ENCODE measurements at places on chromosomes 11 and 22.
A peak's percentile ranks its signal among the peaks of the same experiment; 100 is the strongest.

- DNase-seq: no peak
Measured at GRCh38 chr11:123439616-123440015, 9.5 kb downstream of the GRAMD1B start.

- DNase-seq: no peak
Measured at GRCh38 chr11:103903621-103904323, 132.7 kb upstream of the DDI1 start.

GRCh38 chr11:115924744-115925567 lies 420.7 kb upstream of the CADM1 start:
- DNase-seq: peak; percentile 21

DNA sequence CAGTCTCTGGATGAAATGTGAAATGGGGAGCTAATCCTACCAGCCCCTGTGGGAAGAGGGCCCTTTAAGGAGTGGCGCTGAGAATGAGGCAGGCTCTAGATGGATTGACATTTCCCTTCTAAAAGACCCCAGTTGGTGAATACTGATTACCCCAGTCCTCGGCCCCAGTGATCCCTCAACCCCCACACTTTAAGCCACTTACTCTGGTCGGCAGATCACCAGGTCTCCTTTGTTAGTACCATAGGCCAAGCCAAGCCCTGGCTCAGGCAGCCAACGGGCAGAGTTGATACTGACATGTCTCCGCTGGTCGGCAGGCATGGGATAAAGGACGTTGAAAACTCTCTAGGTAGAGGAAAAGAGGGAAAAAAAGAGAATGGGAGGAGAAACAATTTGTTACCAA lies 26.1 kb upstream of the CHRM4 start:
- no peak for DNase-seq

DNA sequence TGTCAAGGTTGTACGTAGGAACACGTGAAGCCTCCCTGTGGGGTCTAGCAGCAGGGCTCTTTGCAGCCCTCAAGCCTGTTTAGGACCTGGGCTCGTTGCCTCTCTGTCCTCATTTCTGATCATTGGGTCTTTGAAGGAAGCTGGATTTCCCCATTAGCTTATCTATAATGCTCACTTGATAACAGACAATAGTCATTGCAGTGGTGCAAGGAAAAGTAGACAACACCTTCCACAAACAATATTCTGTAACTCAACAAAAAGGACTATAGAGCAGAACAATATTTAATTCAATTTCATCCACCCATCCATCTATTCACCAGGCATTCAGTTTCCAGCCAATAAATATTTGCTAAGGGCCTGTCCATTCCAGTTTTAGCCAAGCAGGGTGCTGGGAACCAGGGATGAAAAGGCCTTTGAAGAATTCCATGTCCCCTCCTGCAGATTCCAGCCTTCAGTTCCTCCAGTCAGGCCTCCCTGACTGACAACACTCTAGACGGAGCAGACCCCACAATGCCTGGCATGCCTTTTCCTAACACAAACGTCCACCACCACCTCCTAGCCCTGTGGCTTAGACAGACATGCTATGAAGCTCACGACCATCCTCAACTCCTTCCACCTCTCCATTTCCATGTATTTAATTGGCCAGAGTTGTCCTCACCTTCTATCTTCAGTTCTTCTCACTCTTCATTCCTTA lies 12.7 kb upstream of the POLD3 start:
- no peak for DNase-seq

DNA sequence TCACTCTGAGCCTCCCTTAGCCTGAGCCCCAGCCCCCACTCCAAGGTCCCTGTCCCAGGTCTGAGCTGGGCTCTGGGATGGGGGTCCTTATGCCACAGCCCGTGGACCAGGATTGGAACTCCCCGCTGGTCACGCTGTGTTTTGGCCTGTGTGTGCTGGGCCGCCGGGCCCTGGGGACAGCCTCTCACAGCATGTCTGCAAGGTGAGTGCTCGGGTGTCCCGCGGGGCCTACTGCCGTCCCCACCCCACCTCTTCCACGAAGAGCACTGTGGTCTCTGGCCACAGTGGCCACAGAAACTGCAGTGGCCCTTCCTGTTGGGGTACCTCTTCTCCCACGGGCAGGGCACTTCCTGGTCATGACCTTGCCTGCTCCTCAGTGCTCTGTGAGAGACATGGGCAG lies 3.5 kb upstream of the SIPA1 start:
- no peak for DNase-seq

GRCh38 chr11:17392872-17393271 lies 4.4 kb upstream of the KCNJ11 start:
- no peak for DNase-seq

DNA sequence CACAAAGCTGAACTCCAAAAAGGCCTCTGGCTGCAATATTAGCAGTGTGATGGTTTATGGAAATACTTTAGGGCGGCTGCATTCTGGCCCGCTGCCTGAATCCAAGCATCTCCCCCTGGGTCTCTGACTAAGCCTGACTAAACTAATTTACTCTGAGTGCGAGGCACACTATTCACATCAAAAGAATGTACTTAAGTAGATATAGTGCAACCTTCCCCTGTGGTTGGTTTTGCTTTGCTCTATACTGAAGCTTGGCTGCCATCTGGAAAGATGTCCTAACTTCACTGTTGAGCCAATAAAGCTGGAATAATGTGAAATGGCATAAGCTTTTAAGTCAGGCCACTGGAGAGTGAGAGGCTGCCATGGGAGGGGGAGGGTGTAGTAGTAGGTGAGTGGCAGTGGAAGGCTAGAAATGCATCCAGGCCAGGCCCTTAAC lies 321.6 kb downstream of the AASDHPPT start:
- DNase-seq: no peak

DNA sequence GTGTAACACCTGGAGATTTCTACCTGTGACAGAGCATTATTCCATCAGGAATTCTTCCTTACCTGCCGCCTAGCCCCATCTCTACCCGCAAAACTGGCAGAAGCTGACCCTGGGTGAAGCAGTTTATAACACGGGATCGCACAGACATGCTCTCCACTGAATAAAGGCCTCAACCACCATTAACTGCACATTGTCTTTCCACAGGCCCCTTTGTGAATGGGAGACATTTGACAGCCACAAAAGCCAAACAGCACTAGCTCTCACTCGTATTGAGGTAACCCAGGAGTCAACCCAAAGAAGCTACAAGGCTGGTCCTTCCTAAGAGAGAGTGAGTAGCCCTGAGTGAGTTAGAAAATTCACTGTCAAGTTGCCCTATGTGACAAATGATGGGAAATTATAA lies 135.6 kb downstream of the RCN1 start:
- DNase-seq: no peak

DNA sequence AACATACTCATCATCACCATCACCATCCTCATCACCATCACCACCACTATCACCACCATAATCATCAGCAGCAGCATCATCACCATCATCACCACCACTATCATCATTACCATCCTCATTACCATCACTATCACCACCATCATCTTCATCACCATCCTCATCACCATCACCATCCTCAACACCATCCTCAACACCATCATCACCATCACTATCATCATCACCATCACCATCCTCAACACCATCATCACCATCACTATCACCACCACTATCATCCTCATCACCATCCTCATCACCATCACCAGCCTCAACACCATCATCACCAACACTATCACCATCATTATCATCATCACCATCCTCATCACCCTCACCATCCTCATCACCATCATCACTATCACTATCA lies 16.6 kb downstream of the RTN4R start:
- DNase-seq: no peak

DNA sequence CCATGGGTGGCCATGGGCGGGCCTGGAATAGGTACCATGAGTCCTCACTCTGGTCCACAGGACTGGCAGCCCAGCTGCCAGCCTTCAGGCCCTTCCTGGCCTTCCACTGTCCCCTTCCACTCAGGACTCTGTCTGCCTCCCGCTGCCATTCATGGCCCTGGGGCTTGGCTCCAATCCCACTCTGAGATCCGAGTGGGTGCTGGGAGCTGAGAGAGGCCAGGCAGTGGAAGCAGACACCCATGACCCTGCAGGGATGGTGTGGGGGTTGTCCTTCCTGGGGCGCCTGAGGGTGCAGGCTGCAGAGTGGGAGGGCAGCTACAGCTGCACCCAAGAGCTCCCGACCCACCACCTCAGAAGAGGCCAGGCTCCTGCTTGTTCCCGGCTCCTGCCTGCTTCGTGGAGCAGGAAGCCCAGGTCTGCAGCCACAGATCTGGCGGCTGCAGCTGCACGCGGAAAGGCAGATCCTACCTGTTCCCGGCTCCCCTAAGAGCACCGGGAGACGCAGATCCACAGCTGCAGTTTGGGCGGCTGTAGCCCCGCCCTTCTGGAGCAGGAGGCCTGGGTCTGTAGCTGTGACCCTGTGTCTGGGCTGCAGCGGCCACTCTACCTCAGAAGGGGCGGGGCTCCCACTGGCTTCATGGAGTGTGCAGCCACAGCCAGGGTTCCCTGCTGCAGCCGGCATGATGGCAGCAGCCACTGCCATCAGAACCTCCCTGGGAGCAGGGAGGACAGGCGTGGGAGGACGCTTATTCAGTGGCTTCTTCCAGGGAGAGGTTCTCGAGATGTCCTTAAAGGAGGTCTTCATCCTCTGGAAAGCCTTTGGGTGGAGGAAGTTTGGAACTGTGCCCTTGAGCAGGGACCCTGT lies 27.5 kb downstream of the IGHMBP2 start:
- DNase-seq: no peak

DNA sequence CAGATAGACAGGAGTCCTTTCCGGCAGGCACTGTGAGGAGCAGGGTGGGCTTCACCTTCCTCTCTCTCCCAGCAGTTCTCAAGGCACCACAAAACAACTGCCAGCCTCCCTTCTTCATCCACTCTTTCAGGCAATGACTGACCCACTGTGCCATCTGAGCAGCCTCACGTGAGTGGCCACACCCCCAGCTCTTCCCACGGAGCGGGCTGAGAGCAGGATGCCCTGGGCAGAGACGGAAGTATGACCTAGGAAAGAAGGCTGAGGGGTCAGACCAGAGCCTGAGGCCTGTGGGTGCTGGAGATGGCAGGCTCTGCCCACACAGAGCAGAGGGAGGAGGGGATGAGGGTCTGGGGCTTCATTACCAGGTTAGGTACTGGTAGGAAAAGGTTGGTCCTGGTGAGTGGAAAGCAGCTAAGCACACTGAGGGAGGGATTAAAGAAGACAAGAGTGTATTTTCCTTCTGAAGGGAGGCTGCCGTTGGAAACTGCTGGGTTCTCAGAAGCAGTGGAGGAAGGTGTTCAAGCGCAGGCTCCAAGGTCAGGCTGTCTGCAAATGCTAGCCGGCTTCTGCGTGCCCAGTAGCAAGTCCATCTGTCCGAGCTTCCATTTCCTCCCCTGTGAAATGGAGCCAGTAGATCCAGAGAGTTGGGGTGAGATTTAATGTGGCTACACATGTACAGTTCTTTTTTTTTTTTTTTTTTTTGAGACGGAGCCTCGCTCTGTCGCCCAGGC lies 4.6 kb downstream of the NLRP6 start:
- DNase-seq: no peak

DNA sequence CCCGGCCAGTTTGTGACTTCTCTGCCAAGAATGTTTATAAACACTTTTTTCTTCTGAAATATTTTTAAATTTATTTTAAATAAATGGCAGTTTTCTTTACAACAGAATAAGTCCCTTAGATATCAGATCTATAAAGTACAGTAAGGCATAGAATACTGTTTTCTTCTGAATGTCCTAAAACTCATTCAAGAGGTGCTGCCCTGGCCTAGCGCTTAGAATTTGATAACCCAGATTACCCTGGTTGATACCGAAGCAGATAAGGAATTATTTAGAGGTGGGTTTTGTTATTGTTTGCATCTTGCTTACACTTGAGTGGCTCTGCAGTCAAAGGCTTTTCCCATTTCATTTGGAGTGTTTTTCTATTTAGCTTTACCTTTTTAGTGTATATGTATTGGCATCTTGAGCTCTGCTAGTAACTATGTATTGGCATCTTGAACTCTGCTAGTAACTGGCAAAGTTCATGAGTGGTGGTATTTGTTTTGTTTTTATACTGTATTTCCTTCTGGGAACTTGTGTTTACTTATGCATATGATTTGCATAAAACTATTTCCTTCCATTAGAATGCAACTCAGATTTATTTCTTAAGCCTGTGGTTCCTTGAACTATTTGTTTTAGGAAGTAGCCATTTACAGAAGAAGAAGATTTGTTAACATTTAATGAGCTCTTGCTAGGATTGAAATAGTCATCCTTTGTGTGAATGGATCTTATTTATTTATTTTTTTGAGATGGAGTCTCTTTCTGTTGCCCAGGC lies 1.2 kb downstream of the ACAD8 start:
- DNase-seq: no peak

DNA sequence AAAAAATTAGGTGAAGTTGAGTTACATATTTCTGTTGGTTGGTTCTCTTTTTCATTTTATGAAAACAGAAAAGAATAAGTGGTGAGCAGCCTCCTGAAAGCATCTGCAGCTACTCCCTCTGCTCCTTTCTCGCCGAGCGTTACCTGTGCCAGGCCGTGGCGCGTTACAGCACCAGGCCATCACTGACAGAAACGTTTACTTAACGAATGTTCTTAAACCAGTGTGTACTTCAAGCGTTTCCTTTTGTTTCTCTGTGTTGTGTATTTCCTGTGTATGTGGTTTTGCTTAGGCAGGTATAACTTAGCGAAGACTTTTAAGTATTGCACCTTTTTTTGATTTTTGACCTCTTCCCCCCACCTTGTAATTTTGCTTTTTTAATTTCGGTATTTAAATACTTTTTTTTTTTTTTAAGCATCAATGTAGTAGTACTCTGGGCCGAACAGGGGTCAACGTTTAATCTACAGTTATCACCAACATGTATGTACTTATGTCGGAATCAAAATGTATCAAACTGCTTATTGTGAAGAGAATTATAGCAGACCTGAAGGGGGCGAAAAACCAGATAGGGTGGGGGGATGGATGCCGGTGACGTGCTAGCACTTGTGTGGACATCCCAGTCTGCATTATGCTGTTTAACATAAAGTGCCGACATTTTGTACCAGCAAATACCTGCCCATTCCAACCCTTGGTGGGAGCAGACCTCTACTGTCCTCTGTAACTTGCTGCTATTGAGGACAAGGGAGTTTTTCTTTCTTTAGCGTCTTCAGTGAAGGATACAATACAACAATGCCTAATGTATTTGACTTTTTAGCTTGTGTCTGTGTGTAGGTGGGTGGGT lies 21.6 kb upstream of the ADSL start:
- DNase-seq: peak; percentile 37

DNA sequence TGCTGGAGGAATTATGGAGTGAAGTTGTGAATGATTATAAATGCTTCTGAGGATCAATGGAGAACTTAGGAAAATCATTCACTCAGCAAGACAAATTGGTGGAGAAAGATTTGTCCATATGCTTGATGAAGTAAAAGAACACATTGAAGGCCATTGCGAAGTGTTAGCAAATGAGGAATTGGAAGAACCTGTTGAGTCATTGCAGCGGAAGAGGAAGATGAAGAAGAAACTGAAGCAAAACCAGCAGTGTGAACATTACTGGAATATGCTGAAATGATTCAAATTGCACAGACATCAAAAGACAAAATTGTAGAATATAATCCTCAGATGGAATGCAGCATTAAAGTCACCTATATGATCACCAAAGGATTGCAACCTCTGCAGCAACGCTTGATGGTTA lies 168.1 kb downstream of the ADAMTS15 start:
- no peak for DNase-seq

Data from stimulated activated CD4-positive, alpha-beta T cell treated with anti-CD3 and anti-CD28 coated beads, Interleukin-4, amount 100 ng/mL, for 24 hours (primary cell).